ENCODE measurements at places on chromosomes 2 and 18.

- no peak for DNase-seq
Observed at GRCh38 chr2:69466728-69467127, 29.5 kb upstream of the NFU1 start.

GRCh38 chr2:127721978-127722355 is 20.7 kb downstream of the SFT2D3 start:
- DNase-seq: no peak

- no peak for DNase-seq
Observed at GRCh38 chr2:148810081-148810480, 64.9 kb upstream of the KIF5C start.

DNA sequence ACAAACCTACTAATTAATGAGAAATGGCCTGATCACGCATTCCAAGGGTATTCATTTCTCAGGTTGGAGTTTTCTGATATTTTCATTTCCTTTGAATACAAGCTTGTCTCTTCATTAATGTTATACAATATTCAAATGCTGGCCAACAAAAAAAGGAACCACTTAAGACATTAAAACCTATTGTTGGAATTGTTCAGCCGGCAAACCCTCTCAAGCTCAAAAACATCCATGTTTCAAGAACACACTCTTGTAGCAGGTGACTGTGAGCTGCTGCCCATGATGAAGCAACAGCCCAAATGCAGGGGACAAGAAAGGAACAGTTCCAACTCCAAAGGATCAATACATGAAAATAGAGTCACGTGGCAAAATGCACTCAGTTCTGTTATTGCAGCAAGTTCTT is 454.5 kb downstream of the BCL11A start:
- no peak for DNase-seq

GRCh38 chr2:121237980-121238665 is 46.9 kb downstream of the TFCP2L1 start:
- DNase-seq: no peak

DNA sequence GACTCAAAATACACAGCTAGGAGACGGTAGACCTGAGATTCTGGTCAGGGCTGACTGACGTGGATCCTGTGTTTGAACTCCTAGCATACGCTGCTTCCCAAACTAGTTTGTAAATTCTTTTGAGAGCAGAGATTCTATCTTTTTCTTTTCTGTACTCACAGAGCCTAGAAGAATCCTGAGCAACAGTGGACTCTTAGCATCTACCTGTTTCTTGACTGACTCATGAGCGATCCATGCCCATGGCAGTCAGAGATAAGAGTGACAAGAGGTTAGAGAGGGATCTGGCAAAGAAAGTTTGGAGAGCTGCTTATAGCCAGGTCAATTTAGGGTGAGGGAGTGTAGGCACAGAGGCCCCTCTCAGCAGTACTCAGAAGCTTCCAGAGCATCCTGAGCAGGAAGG is 41.1 kb upstream of the PPP1CB start:
- DNase-seq: no peak

DNA sequence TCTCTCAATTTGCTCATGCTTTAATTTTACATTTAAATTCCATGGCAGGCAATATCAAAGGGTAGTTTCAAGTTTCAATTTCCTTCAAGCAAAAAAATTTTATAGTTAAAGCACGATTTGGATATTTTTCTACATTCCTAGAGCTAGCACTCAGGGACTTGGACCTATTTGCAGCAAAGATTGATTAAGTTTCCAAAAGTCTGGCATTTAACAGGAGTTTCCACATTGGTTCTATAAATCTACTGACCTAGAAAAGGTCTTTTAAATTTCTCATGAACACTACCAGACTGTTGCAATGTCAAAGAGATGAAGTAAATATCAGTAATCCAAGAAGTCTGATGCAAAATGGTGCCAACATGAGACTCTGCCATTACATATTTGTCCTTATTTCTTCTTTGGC is 253.7 kb upstream of the LINC00305 start:
- no peak for DNase-seq

GRCh38 chr2:16104315-16104948 is 164.1 kb downstream of the MYCN start:
- no peak for DNase-seq

GRCh38 chr18:62287781-62288664 is 37.1 kb upstream of the TNFRSF11A start:
- no peak for DNase-seq

GRCh38 chr2:70091816-70092215 is 4.5 kb downstream of the PCBP1 start:
- no peak for DNase-seq

GRCh38 chr2:42136782-42137124 is 32.4 kb upstream of the EML4 start:
- DNase-seq: no peak
